Fibroblast of skin of abdomen (primary cell): ENCODE measurements at places on chromosomes 6 and 20.

- DNase-seq = no peak
Observed at GRCh38 chr20:58020656-58021454, 207.6 kb downstream of the ANKRD60 start.

DNA sequence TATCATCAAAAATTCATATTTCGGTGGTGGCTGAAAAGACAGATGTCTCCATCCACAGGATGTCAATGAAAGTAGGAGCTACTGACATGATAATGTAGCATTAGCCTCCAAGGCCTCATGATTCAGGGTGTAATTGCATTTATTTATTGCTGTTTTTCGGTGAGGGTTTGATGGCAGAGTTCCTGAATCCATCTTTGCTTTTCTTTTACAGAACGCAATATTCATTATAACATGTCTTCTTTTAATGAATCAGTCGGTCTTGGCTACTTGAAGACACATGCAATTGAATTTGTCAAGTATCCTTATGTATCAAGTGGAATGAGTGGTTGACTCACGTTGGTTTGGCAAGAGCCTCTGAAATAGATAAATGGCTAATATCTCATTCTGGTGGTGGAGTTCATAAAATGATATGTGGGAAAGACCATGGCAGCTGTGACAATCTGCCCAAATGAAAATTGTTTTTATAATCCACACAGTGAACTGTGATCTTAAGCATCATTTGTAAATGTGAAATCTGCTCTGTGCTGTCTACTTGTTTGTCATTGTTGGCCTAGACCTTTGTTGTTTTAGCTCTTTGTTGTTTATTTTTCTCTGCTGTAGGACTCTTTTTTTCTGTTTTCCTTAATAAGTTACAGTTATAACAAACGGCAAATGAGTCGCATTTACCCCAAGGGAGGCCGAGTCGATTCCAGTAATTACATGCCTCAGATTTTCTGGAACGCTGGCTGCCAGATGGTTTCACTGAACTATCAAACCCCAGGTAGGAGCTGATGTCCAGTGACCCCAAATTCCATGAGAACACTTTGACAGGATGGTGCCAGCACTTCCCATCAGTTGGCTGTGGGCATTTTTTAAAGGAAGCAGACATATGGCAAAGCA is 105.7 kb upstream of the LAMP5 start:
- DNase-seq = peak; percentile 85

DNA sequence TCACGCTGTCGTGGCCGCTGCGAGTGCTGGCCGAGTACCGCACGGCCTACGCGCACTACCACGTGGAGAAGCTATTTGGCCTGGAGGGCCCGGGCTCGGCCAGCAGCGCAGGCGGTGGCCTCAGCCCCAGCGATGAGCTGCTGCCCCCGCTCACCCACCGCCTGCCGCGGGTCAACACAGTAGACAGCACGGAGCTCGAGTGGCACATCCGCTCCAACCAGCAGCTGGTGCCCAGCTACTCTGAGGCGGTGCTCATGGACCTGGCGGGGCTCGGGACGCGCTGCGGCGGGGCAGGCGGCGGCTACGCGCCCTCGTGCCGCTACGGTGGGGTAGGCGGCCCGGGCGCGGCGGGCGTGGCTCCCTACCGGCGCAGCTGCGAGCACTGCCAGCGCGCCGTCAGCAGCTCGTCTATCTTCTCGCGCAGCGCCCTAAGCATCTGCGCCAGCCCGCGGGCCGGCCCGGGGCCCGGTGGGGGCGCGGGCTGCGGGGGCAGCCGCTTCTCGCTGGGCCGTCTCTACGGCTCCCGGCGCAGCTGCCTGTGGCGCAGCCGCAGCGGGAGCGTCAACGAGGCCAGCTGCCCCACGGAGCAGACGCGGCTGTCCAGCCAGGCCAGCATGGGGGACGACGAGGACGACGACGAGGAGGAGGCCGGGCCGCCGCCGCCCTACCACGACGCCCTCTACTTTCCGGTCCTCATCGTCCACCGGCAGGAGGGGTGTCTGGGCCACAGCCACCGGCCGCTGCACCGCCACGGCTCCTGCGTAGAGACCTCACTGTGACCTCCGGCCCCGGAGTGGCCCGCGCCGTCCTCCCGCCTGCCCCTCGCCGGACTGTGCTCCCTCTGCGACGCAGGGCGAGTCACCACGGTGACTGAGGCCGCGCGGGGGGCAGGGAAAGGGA is 5.7 kb downstream of the TMEM151B start:
- DNase-seq = no peak

DNA sequence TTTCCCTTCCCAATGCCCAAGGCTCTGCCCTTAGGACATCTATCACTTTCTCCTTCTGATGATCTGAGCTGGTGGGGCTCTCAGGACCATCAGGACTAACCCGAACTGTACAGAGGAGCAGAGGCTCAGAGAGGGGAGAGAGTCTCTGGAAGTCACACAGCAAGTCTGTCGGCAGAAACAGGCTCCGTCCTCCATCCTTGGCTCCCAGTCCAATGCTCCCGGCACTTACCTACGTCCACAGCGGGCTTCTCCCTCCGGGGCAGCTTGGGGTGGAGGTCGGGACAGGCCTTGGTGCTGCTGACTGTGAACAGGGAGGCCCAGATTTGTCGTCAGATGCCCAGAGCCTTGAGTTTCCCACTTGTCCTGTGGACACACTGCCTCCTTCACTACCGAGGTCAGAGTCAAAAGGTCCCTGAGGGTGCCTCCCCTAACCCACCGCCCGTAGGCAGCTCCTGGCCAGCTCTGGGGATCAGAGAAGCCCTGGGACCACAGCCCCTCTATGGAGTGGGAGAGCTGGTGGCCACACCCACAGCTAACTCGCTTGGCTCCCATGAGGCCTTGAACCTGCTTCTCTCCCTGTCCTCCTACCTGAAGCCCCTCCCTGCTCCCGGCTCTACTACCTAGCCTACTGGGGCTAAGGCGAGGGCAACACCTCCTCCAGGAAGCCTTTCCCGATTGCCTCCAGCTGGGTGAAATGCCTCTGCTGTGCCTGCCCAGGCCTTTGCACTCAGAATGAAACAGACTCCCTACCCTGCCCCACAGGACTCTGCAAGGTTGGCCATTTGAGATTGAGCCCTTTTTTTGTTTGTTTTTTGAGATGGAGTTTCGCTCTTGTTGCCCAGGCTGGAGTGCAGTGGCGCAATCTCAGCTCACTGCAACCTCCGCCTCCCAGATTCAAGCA is 22.6 kb downstream of the VSTM2L start:
- DNase-seq = no peak

- peak; percentile 66 for DNase-seq
Observed at GRCh38 chr20:4951299-4951698, 50.0 kb downstream of the SLC23A2 start.

DNA sequence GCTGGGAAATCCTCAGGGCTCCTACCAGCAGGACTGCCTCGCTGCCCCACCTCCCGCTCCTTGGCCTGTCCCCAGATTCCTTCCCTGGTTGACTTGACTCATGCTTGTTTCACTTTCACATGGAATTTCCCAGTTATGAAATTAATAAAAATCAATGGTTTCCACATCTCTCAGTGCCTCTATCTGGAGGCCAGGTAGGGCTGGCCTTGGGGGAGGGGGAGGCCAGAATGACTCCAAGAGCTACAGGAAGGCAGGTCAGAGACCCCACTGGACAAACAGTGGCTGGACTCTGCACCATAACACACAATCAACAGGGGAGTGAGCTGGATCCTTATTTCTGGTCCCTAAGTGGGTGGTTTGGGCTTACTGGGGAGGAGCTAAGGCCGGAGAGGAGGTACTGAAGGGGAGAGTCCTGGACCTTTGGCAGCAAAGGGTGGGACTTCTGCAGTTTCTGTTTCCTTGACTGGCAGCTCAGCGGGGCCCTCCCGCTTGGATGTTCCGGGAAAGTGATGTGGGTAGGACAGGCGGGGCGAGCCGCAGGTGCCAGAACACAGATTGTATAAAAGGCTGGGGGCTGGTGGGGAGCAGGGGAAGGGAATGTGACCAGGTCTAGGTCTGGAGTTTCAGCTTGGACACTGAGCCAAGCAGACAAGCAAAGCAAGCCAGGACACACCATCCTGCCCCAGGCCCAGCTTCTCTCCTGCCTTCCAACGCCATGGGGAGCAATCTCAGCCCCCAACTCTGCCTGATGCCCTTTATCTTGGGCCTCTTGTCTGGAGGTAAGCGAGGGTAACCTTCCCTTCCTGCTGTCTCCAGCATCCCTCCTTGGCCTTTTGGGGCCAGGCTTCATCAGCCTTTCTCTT is at the start of gene CFB:
Gene CFB (plus strand): TSS at position 589 of the 863 bp plus-strand sequence. CDS start 127 bp downstream, at position 716.
- peak; percentile 80 for DNase-seq

- peak; percentile 28 for DNase-seq
Observed at GRCh38 chr6:133131621-133132465, 109.3 kb upstream of the EYA4 start.

DNA sequence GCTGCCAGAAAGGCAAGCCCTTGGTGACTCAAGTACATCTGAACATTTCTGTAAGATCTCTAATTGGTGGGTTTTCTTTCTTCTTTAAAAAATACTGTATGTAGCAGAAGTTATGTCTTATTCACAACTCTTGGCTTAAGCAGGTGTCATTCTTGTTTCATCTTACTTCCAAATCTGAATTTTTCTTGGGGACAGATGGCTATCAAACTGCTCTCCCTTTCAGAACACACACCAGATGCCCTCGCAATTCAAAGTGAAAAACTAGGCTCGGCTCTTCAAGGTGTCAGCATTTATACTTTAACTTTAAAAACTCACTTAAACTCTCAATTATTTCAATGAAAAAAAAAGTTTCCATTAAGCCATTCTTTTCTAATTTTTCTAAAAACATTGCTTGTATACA is 49.7 kb downstream of the PAK5 start:
- DNase-seq = no peak

- no peak for DNase-seq
Observed at GRCh38 chr6:160161647-160161986, 40.0 kb downstream of the SLC22A1 start.
